ENCODE measurements at places on chromosomes 12 and 14. TPM values are rescaled to one million over a fixed set of nuclear protein-coding genes. Genes with fewer than 3 reads are reported as not detected.
A peak's percentile ranks its signal among the peaks of the same experiment; 100 is the strongest.

Gene ESPL1
- polyA plus RNA-seq = 0.13 TPM

Gene MSRB3
- 52.4 TPM for polyA plus RNA-seq

- DNase-seq = peak; percentile 11
Observed at GRCh38 chr12:96347130-96347699, 53.0 kb downstream of the CDK17 start.

GRCh38 chr14:58166005-58166983 is 14.3 kb upstream of the ARMH4 start:
- DNase-seq = peak; percentile 87

DNA sequence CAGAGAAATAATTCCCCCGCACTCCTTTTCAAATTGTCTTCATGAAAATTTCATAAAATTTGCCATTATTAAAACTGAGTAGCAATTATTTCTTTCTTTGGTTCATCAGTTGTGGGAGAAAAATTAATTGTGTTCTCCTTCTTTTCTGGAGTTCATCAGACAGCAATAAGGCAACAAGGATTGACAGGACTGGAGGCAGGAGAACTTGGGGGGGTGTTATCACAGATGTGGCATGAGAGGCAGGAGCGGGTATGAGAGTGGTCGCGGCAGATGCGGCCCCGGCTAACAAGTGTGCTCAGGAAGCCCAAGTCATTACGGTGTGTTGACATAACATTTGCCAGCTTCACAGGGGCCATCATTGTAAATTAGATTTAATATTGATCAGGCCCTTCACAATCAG is 306.6 kb upstream of the TMPO start:
- DNase-seq = no peak

DNA sequence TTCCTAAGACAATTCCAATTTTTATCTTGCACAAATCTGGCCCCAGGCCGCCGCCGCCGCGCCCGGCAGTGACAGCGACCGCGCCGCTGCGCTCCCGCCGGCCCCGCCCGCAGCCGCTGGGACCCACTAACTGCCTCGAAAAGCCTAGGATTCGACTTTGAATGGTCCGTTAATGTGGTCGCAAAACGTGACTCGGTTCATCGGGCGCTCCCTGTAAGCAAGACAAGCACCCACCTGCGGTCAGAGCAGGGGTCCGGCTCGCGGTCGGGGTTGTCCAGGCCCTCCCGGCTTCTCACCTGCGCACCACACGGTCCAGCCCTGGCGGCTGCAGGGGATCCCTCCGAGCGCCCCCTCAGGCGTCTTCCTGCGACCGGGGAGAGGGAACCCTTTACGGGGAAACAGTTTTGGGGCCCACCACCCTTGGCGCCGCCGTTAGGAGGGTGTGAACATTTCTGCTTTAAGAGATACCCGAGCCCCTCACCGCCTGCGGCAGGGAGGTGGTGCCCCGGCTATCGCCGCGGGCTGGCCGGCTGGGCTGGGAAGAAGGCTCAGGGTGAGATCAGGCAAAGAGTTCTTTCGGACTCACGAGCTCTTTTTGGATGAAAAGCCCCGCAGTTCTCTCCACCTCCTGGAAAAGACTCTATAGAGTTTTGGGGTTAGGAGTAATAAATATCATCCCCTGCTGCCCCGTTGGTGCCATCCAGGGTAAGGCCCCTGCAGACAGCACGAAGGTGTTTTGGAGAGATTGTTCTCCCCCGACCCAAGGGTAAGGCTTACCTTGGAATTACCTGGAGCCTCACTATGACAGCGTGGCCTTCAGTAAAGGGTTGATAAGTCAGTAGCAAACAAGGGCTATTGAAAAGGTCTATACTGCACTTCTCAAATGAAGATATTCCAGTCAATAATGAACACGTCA is 13.6 kb upstream of the FOXJ2 start:
- no peak for DNase-seq
